Thyroid gland (tissue), 4 donors: ENCODE measurements at places on chromosomes 3 and 15. TPM values are rescaled to one million over a fixed set of nuclear protein-coding genes. Genes with fewer than 3 reads are reported as not detected.

- no peak for DNase-seq
These were observed 78.9 kb downstream of the SLTM start for GRCh38 chr15:58854593-58854992.

DNA sequence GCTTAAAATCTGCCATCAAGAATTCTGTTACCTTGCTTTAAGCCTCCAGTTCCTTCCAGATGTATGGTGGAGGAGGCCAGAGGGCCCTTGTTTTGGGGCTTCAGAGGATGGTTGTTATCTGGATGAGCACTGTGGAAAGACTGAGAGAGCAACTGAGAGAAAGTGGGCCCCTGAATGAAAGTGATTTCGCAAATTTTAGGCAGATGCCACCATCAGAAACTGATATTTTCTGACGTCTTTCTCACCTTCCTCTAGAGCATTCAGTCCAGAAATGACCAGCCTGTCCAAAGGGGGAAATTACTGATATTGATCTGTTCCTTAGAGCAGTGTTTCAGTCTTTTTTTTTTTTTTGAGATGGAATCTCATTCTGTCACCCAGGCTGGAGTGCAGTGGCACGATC is 13.4 kb downstream of the B3GNT5 start:
- DNase-seq = no peak

DNA sequence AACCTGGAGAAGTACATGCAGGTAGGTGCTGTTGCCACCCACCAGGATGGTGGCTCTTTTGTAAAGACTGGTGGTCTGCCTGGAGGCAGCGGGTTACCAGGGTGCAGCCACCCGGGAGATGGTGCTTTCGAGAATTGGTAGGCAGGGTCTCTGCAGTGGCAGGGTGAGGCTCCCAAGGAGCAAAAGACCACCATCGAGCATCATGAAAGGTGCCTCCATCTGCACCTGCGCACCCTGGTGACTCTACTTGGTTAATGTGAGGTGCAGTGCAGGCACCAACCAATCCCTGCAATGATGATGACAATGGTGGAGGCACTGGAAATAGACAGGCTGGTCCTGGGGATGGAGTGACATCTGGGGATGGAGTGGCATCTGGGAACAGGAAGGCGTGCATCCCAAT is 236.7 kb downstream of the ADAMTS17 start:
- DNase-seq = no peak

DNA sequence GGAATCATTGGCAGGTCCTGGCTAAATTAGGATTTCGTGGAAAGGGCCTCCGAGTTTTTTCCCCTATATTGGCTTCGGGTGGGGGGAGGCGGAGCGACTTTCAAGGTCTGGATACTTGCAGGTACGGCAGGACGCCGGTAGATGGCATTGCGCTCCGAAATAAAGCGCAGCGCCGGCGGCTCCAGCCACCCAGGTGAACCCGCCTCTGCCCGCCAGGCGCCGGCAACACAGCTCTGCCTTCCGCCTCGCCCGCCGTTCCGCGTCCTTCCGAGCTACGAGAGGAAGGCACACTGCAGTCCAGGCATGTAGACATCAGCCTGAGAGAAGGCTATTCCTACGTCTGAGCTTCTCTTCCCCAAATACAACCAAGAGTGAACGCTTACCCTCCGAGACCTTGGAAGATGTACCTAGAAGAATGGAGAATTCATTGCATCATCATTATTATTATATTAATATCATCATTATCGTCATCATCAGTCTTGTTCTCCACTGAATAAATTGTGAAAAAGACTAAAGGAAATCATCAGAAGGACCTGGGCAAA is 514.1 kb downstream of the MECOM start:
- peak; percentile 85 for DNase-seq

DNA sequence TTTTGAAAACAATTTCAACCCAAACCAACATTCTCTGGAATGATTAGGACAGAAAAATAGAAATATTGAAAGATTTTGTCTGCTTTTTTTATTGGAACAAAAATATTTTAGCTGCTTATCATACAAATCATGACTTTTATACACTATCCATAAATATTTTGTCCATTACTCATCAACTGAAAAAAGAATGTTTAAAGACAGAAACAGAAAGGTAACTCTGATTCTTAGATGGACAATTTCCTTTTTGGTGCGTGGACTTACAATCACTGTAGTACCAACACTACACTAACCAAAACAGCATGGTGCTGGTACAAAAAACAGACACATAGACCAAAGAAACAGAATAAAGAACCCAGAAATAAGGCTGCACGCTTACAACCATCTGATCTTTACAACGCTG is 582.8 kb upstream of the CCDC54 start:
- DNase-seq = no peak

The NEO1 gene
- total RNA-seq = 39.6 TPM

GRCh38 chr3:47398228-47398627 is 17.4 kb downstream of the PTPN23 start:
- no peak for DNase-seq

GRCh38 chr15:31799715-31800321 is 230.5 kb upstream of the CHRNA7 start:
- DNase-seq = no peak

- DNase-seq = no peak
These were observed 953.8 kb downstream of the IGSF11 start for GRCh38 chr3:118080889-118081288.

DNA sequence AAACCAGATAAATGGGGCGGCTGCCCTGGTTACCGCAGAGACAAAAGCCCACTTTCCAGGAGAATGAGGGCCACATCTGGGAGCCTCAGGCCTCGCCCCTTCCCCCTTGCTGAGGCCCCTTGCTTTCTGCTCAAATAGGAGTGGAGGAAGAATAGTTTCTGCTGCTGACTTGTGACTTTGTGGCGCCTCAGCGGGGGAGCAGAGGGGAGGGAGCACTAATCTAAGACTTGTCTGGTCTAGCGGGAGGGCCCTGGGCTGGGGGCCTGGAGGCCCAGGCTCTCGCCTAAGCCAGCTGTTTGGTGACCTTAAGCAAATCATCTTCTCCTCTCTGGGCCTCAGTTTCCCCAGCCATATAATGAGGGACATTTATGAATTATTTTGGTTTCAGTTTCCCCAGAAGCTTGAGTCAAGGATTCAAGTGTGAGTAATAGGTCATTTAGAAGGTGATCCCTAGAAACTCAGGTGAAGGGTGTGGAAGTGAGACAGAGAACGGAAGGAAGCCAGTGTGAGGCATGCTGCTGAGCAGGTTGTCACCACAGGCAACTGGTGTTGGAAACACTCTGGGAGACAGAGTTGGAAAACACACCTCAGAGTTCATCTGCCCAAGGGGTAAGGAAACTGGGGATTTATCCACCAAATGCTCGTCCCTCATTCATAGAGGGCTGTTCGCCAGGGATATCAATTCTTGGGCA is 25.9 kb upstream of the SMAD3 start:
- DNase-seq = no peak

GRCh38 chr15:43514241-43515057 is 3.0 kb upstream of the MAP1A start:
- no peak for DNase-seq

The VPS33B gene
- 13.1 TPM for total RNA-seq

The NISCH gene
- 88.2 TPM for total RNA-seq

The ABI3BP gene
- total RNA-seq = 101 TPM

DNA sequence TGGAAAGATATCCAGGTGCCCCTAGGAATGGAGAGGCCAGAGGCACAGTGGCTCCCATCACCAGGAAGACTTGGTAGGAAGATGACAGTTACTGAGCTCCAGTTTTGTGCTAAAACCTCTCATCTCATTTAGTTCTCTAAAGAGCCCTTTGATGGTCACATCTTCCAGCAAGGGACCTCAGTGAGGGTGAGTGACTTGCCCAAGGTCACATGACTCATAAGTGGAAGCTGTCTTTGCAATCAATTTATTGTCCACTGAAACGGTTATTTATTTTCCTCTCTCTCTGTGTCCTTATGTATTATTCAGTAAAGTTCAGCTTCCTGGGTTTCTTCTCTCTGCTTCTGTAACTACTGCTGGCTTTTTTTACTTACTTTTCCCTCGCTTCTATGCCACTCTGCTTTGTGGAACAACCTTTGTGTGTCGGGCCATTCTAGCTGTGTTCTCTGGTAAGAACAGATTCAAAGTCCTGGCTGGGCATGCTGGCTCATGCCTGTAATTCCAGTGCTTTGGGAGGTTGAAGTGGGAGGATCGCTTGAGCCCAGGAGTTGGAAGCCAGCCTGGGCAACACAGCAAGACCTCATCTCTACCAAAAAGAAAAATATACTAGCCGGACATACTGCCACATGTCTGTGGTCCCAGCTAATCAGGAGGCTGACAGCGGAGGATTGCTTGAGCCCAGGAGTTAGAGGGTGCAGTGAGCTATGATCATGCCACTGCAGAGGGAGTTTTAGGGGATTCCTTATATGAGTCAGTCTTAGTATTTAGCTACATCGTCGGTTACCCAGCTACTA is 55.9 kb downstream of the PDIA5 start:
- DNase-seq = no peak

The RAD54L2 gene
- total RNA-seq = 41.6 TPM

The TMEM207 gene
- not detected for total RNA-seq

GRCh38 chr3:38255627-38256026 is 10.0 kb upstream of the SLC22A13 start:
- no peak for DNase-seq

The OXSR1 gene
- 40.5 TPM for total RNA-seq

- DNase-seq = peak; percentile 61
These were observed 141.2 kb downstream of the GMNC start for GRCh38 chr3:190721330-190721729.

- DNase-seq = no peak
These were observed 110.6 kb downstream of the LPP start for GRCh38 chr3:188264226-188265207.

The OCA2 gene
- 16.0 TPM for total RNA-seq

The CNTN6 gene
- 16.4 TPM for total RNA-seq
